ENCODE measurements at places on chromosomes 2 and 18.

- no peak for DNase-seq
Observed at GRCh38 chr2:1688161-1688560, 56.2 kb downstream of the PXDN start.

DNA sequence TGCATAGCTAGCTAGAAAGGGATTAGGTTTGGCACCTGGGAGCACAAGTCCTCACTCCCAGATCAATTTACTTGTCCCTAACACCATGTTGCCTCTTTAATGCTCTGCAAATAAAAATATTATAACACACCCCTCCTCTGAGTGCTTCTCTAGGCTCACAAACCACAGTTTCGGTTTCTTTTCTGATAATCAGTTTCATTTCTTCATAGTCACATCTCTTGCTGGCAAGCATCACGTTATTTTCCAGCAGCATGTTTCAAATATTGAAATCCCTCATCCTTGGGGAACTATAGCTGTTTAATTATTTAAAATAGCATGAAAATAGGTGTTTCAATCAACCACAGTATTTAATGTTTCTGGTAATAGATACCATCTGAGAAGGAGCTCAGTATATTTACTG lies 13.9 kb upstream of the SMCHD1 start:
- peak; percentile 46 for DNase-seq

- DNase-seq: no peak
Observed at GRCh38 chr2:140185076-140185475, 1404.9 kb upstream of the NXPH2 start.

DNA sequence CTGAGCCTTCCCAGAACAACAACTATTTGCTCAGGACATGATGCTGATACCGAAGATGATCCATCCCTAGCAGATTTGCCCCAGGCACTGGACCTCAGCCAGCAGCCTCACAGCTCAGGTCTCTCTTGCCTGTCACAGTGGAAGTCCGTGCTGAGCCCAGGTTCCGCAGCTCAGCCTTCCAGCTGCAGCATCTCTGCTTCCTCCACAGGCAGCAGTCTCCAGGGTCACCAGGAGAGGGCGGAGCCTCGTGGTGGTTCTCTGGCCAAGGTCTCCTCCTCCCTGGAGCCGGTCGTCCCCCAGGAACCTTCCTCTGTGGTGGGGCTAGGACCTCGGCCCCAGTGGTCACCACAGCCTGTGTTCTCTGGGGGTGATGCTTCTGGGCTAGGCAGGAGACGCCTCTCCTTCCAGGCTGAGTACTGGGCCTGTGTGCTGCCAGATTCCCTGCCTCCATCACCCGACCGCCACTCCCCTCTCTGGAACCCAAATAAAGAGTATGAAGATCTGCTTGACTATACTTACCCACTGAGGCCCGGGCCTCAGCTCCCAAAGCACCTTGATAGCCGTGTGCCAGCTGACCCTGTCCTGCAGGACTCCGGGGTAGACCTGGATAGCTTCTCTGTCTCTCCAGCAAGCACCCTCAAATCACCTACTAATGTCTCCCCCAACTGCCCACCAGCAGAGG lies 15.4 kb downstream of the CEP68 start:
- DNase-seq: no peak

DNA sequence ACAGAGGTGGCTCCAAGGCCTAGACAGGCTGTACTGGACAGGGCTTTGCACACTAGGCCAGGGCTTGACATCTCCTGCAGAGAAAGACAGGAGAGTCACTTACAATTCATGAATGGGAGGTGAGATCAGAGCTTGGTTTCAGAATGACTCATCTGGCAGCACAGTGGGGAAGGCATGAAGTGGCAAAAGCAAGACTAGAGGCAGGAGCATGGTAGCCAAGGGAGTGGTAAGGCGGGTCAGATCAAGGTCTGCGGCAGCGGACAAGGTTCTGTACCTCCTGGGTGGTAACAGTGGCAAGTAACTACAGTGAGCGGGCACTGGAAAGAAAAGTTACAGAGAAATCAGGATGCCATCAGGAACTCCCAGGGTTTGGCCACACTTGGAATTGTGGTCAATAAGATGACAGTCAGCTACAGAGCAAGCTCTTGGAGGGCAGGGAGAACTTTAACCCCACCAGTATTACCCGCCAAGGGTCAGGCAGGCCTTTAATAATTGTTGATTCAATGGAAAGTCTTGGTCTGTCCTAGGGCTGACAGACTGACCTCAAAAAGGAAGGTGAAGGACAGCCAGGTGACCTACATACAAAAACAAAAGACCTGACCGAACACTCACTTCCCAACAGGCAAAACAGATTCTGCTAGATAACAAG lies 5.7 kb downstream of the MCFD2 start:
- peak; percentile 9 for DNase-seq

DNA sequence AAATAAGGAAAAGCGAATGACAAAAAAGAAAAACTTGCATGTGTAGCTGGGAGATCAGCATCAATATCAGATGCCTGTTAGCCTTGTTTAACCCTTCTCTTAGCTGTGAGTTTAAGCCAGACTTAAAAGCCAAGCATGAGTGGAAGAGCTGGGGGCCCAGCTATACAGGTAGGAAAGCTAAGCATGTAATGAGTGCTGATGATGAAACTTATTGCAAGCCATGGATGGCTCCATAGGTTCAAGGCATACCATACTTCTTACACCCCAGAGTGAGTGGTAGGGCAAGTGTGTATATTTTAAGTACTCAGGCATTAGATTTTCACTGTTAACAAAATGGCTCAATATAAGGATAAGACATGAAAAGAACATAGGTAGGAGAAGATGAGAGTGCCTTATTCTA lies 28.0 kb downstream of the RBBP8 start:
- DNase-seq: no peak

DNA sequence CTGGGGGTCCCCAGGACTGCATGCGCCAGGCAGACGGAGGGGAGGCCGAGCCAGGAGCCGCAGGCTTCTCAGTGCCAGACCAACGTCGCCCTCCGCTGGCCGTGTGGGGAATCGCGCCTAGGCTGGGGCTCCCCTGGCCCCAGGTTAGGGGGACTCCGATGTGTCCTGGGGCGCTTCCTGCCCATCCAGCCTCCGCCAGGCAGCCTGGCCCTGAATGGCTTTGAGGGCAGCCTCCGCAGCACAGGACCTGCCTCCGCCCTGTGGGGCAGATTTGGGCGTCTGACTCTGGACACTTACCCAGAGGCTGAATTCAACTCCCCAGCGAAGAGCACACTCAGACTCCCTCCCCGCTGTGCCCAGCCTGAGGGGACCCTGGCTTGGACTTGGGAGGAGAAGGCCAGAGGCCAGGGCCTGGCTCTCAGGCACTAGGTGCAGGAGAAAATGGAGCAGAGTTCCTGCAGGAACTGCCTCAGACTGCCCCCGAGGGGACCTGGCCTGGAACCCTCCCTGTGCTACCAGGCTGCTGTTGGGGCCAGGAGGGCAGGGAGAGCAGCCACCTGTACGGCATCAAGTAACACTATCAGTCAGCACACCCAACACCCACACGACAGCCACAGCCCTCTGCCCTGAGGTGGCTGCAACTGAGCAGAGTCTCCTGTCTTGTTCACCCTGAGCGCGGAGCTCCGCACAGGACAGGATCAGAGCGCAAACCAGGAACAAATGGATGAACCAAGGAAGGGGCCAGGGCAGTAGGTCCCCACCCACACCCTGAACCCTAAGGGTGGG lies 597 bp upstream of the TEKT4 start:
- DNase-seq: no peak

DNA sequence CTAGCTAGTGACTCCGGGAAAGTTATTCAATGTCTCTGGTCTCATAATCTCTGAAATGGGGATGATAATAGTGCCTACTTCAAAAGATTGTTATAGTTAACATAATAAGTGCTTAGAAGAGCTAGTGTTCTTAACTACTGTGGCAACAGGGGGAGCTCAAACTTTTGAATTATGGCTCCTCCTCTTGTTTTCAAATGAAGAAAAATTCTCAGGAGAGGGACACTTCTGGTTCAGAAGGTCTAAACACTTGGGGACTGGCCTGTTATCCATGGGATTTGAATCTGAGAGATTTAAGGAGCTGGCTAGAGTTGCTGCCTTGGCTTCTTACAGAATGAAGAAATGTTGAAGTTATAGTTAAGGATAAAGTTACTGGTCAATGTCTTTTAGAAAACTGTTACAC lies 92.2 kb upstream of the ITGB6 start:
- DNase-seq: no peak

- DNase-seq: no peak
Observed at GRCh38 chr2:236663287-236664101, 93.9 kb downstream of the ACKR3 start.

DNA sequence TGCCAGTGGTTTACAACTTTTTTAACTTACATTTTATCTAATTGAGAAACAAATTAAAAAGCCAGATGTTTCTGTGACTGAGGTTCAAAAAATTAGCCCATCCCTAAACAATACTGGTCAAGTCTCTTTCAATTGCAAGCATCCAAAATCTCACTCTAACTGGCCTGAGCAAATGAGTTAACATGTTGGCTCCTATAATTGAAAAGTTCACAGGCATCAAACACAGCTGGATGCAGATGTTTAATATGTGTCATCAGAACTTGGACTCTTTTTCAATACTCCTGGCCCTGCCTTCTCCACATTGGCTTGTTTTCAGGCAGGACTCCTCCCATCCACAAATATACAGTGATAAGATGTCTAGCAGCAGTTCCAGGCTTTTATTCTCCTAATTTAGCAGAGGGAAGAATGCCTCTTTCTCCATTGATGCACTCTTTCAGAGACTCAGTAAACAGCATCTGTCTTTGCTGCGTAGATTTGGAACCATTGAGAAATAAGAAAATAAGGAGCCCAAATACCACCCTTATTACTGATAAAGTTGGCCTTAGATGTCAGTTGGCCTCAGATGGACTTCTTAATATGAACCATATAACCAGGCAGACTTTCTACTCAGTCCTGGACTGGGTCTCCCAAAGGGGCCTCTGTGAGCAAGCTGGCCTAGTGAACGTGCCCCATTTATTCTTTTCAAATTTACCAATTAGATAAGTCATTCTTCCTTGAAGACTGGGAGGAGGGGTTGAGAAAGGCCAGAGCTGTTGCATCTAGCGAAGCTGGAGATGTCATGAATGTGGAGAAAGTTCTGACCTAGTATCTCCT lies 30.4 kb upstream of the FN1 start:
- no peak for DNase-seq

GRCh38 chr2:105432044-105432399 lies 33.2 kb upstream of the FHL2 start:
- no peak for DNase-seq

DNA sequence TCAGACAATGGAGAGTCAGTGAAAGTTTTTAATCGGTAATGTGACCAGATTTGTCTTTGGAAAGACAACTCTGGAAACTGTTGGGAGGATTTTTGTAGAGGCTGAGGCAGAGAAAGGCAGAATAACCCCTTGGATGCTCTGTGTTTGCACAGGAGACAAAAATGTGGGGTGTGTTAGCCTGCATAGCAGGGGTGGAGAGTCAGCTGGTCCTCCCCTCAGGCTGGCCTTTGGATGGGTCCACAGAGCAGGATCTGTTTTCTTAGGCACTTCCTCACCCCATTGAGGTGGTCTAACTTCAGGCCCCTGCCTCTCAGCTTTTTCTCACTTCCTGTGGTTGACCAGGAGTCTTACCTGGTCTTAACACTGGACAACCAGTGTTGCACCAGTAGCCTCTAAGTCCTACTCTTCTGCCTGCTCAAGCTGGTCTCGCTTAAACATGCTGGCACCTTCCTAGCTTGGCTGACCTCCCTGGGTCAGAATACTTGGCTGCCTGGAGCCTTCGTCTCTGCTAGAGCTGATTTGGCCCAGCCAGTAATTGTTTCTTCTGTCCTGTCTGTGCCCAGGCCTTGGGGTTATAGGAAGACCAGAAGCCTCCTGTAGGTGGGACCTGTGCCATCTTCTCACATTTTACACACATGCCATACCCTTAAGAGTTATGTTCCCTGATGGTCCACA lies 259.8 kb upstream of the RASGRP3 start:
- no peak for DNase-seq

- DNase-seq: no peak
Observed at GRCh38 chr2:205245652-205246051, 436.6 kb upstream of the NRP2 start.

GRCh38 chr2:33365264-33365970 lies 111.0 kb upstream of the RASGRP3 start:
- no peak for DNase-seq

- DNase-seq: no peak
Observed at GRCh38 chr2:199490049-199490448, 32.3 kb upstream of the SATB2 start.

DNA sequence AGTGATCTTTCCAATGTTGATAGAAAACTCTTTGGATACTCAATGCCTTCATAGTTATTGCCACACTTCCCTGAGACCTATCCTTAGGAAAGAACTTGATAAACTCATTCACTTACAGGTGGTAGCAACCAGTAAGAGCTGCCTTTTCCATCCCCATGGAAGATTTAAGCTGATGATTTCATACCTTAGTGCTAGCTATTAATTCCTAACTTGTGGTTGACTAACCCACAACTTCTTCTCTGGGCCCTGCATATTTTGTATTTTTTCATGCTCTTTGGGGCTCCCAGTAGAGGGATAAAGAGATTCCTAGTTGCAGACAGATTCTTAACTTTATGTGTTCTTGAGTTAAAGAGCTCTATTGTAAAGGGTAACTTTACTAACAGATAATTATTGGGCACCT lies 25.2 kb upstream of the SIX3 start:
- no peak for DNase-seq

DNA sequence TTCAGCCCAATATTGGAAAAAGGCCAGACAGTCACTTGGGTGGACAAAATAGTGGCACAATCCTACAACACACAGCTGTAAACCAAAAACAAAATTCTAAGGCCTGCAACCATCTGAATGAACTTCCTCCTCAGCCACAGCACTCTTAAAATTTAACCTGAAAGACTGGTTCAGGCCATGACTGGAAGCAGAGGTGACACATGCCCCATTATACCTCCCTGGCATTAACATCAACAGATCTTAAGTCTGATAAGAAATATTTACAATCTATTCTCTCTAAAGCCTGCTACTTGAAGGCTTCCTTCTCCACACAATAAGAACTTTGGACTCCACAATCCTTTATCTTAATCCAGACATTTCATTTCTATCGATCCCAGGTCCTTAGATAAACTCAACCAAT lies 192.4 kb upstream of the LRP1B start:
- no peak for DNase-seq
